Left ventricle myocardium inferior (tissue), 1 donor: ENCODE measurements at places on chromosomes 13 and 19.

DNA sequence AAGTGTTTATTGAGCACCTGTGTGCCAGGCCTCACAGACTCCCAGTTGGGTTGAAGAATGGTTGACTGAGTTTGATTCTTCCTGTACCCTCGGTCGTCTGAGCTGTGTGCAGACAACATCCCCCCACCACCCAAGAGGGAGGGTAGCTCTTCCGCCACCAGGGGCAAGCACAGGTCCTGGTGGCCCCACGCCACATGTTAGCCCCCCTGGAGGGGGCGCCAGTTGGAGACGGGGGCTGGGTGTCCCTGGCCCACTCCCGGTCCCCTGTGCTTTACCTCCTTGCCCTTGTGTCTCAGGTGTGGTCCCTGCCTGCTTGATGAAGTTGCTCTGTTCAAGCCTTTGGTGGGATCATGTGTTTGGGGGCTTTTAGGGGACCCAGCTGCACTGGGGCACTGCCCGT is 27.2 kb downstream of the COLGALT1 start:
- no peak overlapping the region for H3K27ac ChIP-seq
- H3K4me1 ChIP-seq: no peaks in the 10 kb centered on the region
- H3K27me3 ChIP-seq: no peaks in the 10 kb centered on the region
- H3K36me3 ChIP-seq: peaks cover 47% of the 10 kb centered on the region
- no peak overlapping the region for H3K4me3 ChIP-seq

DNA sequence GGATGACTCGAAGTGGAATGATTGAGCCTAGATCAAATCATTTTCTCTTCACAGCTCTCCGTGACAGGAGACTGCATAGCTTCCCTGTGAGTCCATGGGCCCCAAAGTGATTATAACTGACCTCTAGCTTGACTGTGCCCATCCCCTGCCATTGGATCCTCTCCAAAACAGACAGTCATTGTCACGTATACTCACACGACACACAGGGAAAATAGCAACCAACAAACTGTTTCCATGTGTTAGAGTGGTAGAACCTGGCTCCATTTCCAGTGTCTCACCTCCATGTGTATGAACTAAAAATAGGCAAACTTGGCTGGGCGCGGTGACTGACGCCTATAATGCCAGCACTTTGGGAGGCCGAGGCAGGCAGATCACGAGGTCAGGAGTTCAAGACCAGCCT is 48.8 kb upstream of the NPAS1 start:
- peaks cover 94% of the 10 kb centered on the region for H3K4me1 ChIP-seq
- DNase-seq: peak; percentile 66
- no peak overlapping the region for H3K4me3 ChIP-seq
- peak overlapping the region; percentile 91 for H3K27ac ChIP-seq
- no peaks in the 10 kb centered on the region for H3K36me3 ChIP-seq

- H3K4me3 ChIP-seq: no peak overlapping the region
- no peak overlapping the region for H3K27ac ChIP-seq
- H3K27me3 ChIP-seq: no peaks in the 10 kb centered on the region
- no peaks in the 10 kb centered on the region for H3K36me3 ChIP-seq
- no peak for DNase-seq
Observed at GRCh38 chr13:62643007-62643483, 1227.4 kb upstream of the PCDH20 start.

- no peak overlapping the region for H3K27ac ChIP-seq
- no peaks in the 10 kb centered on the region for H3K36me3 ChIP-seq
- no peak overlapping the region for H3K4me3 ChIP-seq
- no peak for DNase-seq
- H3K27me3 ChIP-seq: peaks cover 12% of the 10 kb centered on the region
Observed at GRCh38 chr13:42625611-42626010, 51.7 kb downstream of the TNFSF11 start.

DNA sequence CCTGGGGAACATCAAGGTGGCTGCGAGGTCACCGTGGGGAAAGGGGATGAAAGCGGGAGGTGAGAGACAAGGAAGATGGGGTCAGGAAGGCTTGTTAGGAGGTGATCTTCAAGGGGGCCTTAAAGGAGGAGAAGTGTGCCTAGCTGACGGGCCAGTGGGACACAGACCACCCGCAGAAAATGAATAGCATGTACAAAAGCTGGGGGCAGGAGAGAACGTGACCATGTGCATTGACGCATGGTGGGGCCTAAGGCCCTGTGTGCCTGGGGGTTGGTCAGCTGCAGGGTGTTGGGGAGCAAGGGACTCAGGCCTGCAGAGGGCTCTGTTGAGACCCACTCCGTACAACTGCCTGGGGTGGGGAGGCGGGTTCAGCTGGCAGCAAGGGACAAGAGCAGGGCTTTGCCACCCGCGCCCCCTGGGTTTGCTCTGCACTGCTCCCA is 5.9 kb downstream of the RAB8A start:
- no peak overlapping the region for H3K27ac ChIP-seq
- no peak for DNase-seq
- peaks cover 39% of the 10 kb centered on the region for H3K4me1 ChIP-seq
- no peak overlapping the region for H3K4me3 ChIP-seq
- H3K36me3 ChIP-seq: peaks cover 48% of the 10 kb centered on the region

- H3K4me1 ChIP-seq: no peaks in the 10 kb centered on the region
- no peaks in the 10 kb centered on the region for H3K36me3 ChIP-seq
- no peak overlapping the region for H3K27ac ChIP-seq
- no peak for DNase-seq
Observed at GRCh38 chr13:65921933-65922332, 1308.2 kb downstream of the PCDH9 start.

DNA sequence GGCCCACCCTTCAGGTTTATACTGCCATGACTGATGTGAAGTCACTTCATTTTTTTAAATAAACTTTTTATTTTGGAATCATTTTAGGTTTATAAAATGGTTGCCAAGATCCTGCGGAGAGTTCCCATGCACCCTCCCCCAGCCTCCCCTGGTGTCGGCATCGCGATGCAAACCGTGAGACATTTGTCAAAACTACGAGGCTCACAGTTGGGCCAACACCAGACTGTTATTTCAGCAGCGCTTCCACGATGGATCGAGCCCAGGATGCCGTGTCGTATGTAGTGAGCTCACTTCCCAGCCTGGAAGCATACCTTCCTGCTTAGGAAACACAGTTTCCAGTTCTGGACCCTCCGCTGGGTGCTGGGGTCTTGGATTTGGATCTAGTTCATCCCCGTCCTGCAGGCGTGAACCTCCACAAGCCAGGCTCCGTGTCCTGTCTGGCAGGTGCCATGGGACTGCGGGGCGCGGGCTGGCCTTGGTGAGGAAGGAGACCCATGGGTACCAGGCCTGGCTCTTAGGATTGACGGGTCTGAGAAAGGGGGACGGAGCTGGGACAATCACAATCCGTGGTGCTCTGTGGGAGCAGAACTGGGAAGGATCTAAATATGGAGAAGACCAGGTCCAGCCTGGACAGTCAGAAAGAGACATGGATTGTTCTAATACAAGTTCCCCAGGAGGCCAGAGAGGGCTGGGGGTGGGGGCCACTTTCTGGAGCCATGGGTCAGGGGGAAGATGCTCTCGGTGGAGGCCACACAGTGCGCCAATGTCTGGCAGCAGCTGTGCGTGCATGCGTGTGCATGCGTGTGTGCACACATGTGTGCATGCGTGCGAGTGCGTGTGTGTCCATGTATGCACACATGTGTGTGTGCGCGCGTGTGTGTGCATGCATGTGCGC is 2.4 kb upstream of the SBK2 start:
- no peaks in the 10 kb centered on the region for H3K36me3 ChIP-seq
- H3K4me3 ChIP-seq: no peak overlapping the region
- no peak for DNase-seq
- no peaks in the 10 kb centered on the region for H3K4me1 ChIP-seq
- H3K27ac ChIP-seq: no peak overlapping the region

DNA sequence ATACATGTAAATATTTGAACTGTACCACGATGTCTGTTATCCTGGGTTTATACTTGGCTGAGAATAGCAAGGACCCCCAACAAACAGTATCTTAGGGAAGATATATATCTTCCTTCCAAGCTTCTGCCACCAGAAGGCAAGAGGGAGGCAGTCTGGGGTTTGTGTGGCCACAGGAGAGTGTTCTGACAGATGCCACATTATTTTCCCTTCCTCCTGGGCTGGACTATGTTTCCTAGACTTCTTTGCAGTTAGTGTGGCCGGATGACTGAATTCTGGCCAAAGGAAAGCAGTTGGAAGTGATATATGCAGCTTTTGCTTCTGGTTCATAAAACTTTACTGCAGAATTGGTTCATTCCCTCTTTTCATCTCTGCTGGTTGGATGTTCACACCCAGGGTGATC is 39.9 kb upstream of the TMTC4 start:
- H3K4me1 ChIP-seq: no peaks in the 10 kb centered on the region
- H3K27ac ChIP-seq: no peak overlapping the region
- no peaks in the 10 kb centered on the region for H3K36me3 ChIP-seq
- DNase-seq: no peak
- no peak overlapping the region for H3K4me3 ChIP-seq

GRCh38 chr19:27846944-27847343 is 1366.0 kb downstream of the UQCRFS1 start:
- no peaks in the 10 kb centered on the region for H3K27me3 ChIP-seq
- no peaks in the 10 kb centered on the region for H3K36me3 ChIP-seq
- no peak overlapping the region for H3K27ac ChIP-seq
- H3K4me1 ChIP-seq: no peaks in the 10 kb centered on the region
- DNase-seq: no peak
